GM23338 (cell line): ENCODE measurements at places on chromosomes 2 and 18. TPM values are rescaled to one million over a fixed set of nuclear protein-coding genes. Genes with fewer than 3 reads are reported as not detected.

The DNMT3A gene
- total RNA-seq, result 67.2 and 80.4 TPM in 2 replicates

The MAPK4 gene
- total RNA-seq, result 4.4 and 8.5 TPM in 2 replicates

The ERBB4 gene
- 0.73 and 1.4 TPM in 2 replicates for total RNA-seq

The C2orf66 gene
- total RNA-seq, result not detected in 2 replicates

The SCG2 gene
- total RNA-seq, result 0.31 TPM in 2 replicates

DNA sequence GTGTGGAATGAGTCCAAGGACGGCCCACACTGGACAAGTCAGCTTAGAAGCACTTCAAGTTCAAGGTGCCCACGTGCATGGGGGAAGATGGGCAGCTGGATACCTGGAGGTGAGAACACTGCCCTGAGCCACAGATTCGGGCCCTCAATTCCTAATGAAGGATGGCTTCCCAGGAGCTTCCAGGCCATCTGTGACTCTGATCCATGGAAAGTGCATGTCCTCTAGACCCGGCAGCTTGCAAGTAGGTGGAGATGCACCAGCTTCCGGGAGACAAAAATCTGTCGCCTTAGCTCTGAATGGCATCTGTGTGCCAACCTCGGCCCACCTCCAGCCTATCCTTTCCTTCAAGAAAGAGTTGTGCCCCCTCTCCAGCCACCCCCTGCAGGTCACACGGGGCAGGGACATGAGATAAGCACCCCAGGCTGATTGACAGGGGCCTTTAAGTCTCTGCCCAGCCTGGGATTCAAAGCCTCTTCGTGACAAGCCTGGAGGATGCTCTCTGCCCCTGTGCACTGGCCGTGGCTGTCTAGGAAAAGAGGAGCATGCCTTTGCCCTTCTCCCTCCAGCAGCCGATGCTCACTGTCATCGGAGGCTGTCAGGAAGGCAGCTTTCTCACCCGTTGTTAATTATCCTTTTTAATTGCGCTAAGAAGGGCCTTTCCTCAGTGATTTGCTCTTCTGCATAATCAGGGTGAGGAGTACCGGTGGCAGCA lies 65.5 kb downstream of the BIN1 start:
- no peak for DNase-seq

DNA sequence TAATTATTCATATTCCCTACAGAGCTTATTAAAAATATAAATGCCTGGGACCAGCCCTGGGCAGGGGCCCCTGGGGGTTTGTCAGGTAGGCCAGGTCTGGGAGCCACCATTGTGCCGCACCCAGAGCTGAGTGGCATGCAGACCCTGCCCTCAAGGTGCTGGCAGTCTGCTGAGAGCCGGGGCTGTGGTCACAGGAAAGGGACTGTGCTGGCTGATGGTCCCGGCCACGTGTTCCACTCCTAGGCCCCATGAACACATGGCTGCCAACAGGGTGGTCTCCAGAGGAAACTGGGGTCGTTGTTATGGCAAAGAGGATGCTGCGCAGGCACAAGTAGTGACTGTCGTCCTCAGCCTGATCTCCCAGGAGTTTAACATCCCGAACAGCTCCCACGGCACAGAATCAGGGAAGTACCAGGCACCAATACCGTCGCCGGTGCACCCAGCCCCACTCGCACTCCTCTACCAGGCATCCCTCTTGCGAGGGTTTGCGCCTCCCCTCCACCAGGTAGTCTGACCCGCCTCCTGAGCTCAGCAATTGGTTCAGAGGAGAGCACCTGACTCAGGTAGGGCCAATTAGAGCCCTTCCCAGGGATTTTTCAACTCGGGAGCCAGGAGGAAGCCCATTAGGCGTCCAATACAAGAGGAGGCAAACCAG lies 39.2 kb upstream of the BIN1 start:
- DNase-seq, result no peak

- DNase-seq, result no peak
These were observed 782 bp downstream of the FAM228B start for GRCh38 chr2:24123922-24124580.

GRCh38 chr2:223909001-223909741 lies 36.0 kb downstream of the WDFY1 start:
- peak; percentile 30 for DNase-seq

DNA sequence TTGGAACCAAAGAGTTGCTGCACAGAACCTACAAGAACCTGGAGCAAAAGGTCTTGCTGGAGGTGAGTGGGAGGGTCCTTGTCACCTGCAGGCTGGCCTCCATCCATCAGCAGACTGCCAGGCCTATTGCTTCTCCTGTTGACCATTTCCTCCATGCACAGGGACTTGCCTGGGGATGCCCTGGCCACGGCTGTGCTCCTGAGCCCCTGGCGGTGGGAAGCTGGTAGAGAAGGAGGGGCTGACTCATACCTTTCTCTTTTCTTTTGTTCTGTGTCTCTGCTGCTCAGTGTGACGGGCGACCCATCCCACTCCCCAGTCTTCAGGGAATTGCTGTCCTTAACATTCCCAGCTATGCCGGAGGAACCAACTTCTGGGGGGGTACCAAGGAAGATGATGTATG lies 102.6 kb downstream of the DGKD start:
- DNase-seq, result no peak
